RPMI8226 (cell line): ENCODE measurements at places on chromosomes 3 and 15.

DNA sequence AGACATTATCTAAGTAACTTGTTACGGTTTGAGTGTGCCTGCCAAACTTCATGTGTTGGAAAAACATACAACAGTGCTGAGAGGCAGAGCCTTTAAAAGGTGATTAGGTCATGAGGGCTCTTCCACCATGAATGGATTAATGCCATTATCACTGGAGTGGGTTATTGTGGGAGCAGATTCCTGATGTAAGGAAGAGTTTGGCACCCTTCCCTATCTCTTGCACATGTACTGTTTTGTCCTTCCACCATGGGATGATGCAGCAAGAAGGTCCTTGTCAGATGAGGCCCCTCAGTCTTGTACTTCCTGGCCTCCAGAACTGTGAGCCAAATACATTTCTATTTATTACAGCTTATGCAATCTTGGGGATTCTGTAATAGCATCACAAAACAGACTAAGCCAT is 413.9 kb downstream of the EPHA3 start:
- no peak for DNase-seq

GRCh38 chr3:100238599-100238998 is 22.2 kb upstream of the TBC1D23 start:
- no peak for DNase-seq

DNA sequence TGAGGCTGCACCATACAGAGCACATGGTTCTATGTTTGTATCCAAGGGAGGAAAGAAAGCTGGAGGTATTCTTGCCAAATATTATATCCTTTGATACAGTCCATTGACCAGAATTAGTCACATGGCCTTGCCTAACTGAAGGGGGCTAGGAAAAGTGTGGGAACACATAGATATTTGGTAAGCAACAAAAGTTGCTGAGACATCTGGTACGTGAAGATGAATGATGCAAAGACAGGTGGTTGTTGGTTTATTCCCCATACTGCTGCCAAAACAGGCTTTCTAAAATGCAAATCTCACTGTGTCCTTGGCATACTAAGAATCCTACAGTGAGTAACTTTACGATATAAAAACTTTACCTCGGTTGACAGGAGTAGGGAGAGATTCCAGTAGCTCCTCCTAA is 162.2 kb downstream of the VGLL3 start:
- no peak for DNase-seq

- no peak for DNase-seq
Measured at GRCh38 chr3:156898296-156898880, 72.2 kb downstream of the LEKR1 start.

DNA sequence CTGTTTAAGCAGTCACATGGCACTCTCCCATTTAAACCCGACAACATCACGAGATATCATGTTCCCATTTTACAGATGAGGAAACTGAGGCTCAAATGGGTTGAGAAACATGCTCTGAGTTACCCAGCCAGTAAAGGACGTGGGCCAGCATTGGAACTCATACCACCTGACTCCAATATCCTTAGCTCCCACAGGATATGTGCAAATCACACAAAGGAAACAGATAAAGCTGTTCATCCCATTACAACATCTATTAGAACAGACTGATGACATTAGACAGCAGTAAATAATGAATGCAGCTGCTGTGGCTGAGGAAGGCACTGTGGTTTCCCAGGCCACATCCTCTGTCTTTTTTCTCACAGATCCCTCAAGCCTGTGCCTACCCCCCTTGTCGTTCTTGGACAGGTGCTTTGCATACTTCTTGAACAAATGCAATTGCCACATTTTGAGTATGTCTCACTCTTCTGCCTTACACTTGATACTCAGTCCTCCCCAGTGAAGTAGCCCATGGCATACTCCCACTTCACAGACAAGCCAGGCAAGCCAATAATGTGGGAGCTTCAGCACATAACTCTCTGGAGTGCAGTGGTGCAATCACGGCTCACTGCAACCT is 17.7 kb downstream of the FRMD4B start:
- peak; percentile 79 for DNase-seq

DNA sequence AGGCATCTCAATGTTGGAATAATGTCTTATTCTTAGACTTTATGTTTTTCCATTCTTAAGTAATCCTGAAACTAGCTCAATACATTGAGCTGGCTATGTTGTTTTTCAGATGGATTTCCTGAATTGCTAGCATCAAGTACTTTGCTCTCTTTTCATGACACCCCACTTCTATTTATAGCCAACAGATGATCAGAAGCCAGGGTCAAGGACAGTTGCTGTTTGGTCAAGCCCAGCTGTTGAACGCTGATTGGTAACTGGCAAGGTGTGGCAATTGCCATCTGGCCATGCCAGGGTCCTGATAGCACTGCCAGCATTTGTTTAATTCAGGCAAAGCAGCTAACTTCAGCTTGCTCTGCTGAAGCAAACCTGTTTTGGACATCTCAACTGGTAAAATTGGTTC is 46.2 kb upstream of the PLCL2 start:
- DNase-seq = peak; percentile 93

GRCh38 chr15:80343554-80343992 is 60.6 kb upstream of the ARNT2 start:
- DNase-seq = no peak

GRCh38 chr15:43266834-43267233 is at the start of gene TGM5:
TGM5 (minus strand) TSS chr15:43266928; CDS start chr15:43266849, 79 bp downstream.
- DNase-seq = no peak

DNA sequence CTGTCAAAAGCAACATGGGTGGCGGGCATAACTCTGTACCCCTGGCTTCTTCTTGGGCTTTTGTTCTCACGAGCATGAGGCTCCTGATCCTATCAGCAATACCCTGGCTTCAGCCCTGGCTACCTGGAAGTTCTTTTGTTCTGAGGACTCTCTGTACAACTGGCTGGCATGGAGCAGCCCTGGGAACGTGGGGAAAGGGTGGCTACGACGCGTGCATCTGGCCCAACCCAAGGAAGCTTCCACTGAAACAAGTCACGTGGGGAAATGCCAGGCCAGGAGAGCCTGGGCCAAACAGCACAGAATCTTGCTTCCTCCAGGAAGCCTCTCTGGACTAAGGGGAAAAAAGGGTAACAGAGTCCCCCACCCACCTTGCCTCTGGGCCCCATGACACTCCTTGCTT is 22.7 kb upstream of the ATP2B2 start:
- DNase-seq = no peak

GRCh38 chr3:152026033-152026556 is 152.7 kb downstream of the SUCNR1 start:
- no peak for DNase-seq

- DNase-seq = no peak
Measured at GRCh38 chr3:15781131-15781530, 16.6 kb downstream of the ANKRD28 start.

DNA sequence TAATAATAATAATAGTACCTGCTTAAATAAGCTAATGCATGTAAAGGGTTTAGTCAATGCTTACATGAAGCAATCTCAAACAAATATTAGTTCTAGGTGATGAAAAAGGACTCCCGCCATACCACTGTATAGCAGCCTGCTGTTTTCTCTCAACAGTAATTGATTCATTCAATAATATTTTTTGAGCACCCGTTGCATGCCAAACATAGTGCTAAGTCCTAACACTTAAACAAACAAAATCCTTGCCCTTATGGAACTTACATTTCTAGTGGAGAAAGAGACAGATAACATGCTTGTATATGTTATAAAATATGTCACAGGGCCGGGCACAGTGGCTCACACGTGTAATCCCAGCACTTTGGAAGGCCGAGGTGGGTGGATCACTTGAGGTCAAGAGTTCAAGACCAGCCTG is 61.2 kb upstream of the FLNB start:
- no peak for DNase-seq

- no peak for DNase-seq
Measured at GRCh38 chr3:115624029-115624741, 875 bp downstream of the GAP43 start.

GRCh38 chr3:113791381-113791780 is 44.5 kb downstream of the ATP6V1A start:
- DNase-seq = no peak

DNA sequence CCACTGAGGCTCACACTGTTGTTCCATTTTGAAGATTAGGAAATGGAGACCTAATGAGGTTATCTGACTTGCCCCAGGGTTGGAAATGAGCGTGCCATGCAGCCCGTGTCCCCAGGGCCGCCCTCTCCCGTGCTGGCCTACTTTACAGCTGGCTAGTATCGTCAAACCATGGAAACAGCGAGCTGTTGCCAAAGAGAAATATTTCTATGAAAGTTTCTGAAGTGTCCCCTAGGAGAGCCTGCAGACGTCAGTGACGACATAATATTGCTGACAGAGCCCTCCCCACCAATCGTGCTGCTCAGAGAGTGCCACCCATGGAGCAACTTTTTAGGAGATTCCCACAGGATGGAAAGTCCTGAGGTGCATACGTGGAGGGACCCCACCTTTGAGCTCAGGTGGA is 11.2 kb upstream of the FAM174B start:
- DNase-seq = no peak

DNA sequence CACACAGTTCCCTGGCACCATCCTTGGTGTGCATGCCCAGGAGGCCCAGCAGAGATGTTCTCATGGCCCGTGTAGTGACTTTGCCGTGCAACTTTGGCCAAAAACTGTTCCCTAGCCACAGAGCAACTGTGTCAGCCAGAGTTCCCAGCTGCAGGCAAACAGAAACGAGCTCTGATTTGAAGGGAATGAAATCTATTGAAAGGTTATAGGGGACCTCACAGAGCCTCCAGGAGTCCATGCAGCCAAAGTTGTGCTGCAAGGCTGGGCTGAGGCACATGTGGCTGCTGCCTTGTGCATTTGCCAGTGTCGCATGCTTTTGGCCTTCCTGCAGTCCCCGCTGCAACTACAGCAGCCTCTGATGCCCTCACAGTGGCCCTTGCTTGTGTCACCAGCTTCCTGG is 70.5 kb downstream of the PLXNA1 start:
- no peak for DNase-seq

GRCh38 chr3:132405609-132406299 is 11.5 kb upstream of the DNAJC13 start:
- no peak for DNase-seq

GRCh38 chr3:178086144-178086825 is 450.0 kb upstream of the KCNMB2 start:
- no peak for DNase-seq

DNA sequence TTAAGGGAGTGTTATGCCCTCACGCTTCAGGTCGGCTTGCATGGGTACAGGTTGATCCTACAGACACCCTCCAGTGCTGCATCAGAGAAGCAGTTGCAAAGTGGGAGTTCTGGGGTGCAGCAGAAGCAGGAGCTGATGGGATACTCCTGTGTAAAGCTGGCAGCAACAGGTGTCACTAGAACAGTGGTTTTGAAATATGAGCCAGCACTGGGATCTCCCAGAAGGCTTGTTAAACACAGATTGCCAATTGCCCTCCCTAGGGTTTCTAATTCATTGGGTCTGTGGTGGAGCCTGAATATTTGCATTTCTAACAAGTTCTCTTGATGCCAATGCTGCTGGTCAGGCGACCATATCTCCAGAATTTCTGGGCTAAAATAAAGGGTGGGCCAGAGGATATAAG is 350.4 kb downstream of the CLSTN2 start:
- no peak for DNase-seq

- no peak for DNase-seq
Measured at GRCh38 chr3:175378348-175378747, 519.2 kb downstream of the NAALADL2 start.

DNA sequence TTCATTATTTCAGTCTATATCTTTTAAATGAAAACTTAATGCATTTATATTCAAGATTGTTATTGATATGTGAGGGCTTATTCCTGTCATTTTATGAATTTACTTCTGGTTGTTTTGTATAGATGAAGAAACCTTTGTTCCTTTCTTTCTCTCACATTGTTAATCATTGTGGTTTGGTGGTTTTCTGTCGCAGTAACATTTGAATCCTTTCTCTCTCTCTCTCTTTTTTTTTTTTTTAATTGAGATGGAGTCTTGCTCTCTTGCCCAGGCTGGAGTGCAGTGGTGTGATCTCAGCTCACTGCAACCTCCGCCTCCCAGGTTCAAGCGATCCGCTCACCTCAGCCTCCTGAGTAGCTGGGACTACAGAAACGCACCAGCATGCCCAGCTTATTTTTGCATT is 22.1 kb downstream of the AGBL1 start:
- no peak for DNase-seq

- DNase-seq = peak; percentile 77
Measured at GRCh38 chr15:40550341-40551037, 14.4 kb downstream of the CCDC32 start.

DNA sequence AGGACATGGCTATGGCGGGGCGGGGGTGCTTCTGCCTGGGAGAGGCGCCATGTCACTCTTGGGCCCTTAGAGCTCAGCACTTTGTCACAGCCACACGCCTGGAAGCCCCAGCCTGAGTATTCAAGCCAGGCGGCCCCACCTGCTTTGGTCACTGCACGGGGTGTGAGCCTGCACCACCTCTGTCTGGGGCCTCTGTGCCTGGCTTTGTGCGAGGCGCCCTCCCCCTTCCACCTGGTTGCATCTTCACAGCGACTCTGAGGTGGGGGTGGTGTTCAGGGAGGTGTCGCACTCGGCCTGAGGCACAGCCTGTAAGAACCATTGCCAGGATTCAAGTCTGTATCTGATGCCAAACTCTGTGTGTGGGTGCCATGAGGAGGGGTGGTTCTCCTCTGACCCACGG is 24.1 kb downstream of the ACAD9 start:
- no peak for DNase-seq

DNA sequence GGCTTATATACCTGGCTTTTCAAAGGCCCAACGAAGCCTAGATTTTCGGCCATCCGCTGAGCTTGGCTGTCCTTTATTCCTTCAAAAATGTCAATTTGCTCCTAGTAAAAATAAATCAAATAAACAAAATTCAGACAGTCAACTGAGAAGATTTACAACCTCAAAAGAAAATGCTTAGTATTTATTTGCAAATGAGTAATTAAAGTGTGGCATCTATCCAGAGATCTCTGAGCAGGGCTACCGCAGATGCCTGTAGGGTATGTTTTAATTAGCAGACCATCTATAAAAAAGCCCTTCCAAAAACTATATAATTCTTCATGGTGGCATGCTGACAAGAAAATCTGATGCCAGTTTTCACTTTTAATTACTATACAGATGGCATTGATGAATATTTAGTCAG is 136.2 kb downstream of the SUCLG2 start:
- DNase-seq = no peak

GRCh38 chr3:128907706-128908445 is 28.5 kb downstream of the ACAD9 start:
- DNase-seq = no peak

- DNase-seq = no peak
Measured at GRCh38 chr3:187719628-187720336, 17.4 kb upstream of the RTP2 start.

- no peak for DNase-seq
Measured at GRCh38 chr3:70933105-70933810, 620.8 kb upstream of the MDFIC2 start.

DNA sequence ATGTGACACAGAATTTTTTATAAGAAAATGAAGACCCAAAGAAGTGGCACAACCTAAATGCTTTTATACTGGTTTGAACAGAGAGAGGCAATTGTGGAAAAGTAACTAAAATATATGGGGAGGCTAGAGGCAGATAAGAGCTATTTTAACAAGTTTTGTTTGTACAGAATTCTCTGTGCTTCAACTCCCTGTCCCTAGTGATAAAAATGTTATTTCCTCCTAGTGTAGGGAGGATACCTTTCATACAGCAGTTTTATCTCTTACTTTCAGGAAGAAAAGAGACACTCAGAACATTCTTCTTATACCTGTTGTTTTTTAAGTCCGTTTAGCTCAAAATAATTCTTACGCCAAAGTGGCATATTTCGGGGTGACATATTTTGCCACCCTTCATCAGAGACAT is 21.2 kb upstream of the ZNF639 start:
- no peak for DNase-seq

- DNase-seq = no peak
Measured at GRCh38 chr3:13365390-13366379, 54.4 kb downstream of the NUP210 start.
